ENCODE measurements at places on chromosomes 3 and 15.

DNA sequence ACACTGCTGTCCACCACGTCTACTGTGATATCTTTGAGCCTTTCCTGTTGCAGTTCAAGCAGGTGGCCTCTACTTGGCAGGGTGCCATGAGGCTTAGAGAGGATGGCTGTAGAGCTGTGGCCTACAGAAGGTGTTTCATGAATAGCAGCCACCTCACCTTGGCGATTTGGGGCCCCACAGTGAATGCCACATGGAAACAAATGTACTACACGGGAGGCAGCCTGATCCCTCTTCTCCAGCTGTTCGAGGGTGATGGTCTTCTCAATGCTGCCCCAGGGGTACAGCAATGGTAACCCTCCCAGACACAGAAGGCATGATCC lies 70.7 kb downstream of the FAM43A start:
- no peak for DNase-seq

- no peak for DNase-seq
Observed at GRCh38 chr3:71497367-71497897, 86.1 kb downstream of the FOXP1 start.

DNA sequence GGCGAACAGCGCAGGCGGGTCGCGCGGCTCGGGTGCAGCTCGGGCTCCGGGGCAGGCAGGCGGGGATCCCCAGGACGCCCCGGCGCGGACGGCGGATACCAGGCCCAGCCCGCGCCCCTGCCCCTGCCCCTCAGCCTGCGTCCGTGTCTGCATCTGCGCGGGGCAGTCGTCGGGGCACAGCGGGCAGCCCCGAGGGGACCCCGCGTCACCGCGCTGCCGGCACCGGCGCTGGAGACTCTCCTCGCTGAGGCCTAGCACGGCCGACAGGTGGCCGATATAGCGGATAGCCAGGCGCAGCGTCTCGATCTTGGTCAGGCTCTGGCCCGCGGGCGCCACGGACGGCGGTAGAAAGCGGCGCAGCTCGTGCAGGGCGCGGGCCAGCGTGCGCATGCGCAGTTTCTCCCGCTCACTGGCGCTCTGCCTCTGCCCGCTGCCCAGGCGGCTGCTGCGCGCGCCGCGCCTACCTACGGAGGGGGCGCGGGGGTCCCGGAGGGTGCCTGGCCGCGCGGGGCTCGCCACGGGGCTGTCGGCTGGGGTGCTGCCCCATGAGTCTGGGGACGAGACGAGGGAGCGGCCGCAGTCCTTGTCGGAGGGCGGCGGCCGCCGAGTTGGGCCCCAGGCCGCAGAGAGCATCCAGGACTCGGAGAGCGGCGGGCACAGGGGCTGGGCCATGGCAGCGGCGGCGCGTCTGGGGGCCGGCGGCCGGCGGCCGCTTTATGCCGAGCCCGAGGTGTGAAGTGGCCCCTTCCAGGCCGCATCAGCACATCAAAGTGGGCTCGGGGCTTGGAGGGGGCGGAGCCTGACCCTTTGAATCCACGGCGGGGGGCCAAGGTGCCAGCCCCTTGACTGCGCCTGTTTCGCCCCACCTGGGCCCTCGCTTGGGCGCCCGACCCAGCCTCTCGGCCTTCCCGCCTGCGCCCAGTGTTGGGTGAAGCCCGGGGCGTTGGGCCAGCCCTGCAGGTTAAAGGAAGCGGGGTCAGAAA lies at the start of gene MESP1:
MESP1 (minus strand) TSS at position 690 of the 983 bp plus-strand sequence; CDS start at position 672, 18 bp downstream.
- peak; percentile 90 for DNase-seq

DNA sequence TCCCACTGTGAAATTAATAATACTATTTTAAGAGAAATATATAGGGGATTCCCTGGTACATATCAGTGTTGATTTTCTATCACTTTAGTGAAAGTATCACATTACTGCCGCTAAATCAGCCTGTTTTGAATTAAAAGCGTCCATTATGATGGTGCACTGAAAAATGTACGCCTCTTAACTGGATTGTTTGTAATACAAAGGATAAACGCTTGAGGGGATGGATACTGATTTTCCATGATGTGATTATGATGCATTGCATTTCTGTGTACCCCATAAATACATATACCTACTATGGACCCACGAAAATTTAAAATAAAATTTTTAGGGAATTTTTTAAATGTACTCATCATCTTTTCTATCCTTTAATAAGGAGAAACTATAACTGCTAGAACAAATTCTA lies 478.6 kb downstream of the MAGI1 start:
- no peak for DNase-seq

GRCh38 chr3:171255236-171255806 lies 204.9 kb downstream of the TNIK start:
- DNase-seq: no peak

GRCh38 chr15:81091889-81092558 lies 42.0 kb upstream of the CFAP161 start:
- peak; percentile 98 for DNase-seq

DNA sequence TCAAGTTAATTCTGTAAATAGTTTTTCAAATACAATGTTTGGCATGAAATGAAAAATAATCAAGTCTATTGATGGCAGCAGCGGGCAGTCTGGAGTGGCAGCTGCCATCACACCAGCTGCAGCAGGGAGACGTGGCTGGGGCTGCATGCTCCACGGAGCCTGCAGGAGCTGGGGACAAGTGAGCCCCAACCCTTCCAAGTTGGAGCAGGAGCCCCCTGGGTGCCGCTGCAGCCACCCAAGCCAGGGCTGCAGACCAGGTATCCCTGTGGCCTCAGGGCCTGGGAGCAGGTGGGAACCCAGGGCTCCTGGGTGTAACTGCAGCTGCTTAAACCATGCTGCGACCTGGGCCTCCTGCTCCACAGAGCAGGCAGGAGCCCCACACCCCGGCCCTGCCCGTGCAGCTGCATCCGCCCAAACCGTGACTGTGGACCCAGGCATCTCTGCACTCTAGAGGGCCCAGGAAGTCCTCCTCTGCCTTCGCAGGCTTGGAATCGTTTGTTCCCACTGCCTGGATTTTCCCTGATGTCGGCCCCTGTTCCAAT lies 257.4 kb downstream of the PLOD2 start:
- DNase-seq: no peak

DNA sequence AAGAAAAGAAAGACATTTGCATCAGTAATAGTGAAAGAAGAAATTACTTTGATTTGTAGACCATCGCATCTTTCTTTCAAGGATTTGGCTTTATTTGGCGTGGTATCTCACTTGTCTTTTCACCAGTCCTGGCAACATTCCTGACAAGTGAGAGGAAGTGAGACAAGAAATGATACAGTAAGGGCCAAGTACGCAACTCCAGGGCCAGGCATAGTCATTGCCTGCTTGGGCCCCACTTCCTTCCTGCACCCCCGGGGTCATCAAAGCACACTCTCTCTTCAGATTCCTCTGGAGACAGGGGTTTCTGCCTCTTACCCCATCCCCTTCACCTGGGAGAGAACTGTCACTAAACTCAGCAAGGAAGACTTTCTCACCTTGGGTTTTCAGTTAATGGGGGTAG lies 55.1 kb downstream of the CD47 start:
- no peak for DNase-seq

GRCh38 chr3:70360979-70361760 lies 48.7 kb upstream of the MDFIC2 start:
- peak; percentile 15 for DNase-seq

All from RPMI7951 (cell line).